ENCODE measurements at places on chromosomes 13 and 19. TPM values are rescaled to one million over a fixed set of nuclear protein-coding genes. Genes with fewer than 3 reads are reported as not detected.

APC2 gene
- total RNA-seq, result 2.1 TPM

POSTN gene
- not detected for total RNA-seq

ZNF320 gene
- not detected for total RNA-seq

JUNB gene
- 166 TPM for total RNA-seq

C13orf42 gene
- total RNA-seq, result not detected

ZNF8 gene
- total RNA-seq, result 0.94 TPM

CEACAM20 gene
- total RNA-seq, result not detected

ZNF433 gene
- not detected for total RNA-seq

ALOX5AP gene
- total RNA-seq, result 7.1 TPM

CGB3 gene
- 0.38 TPM for total RNA-seq

ZNF132 gene
- 0.06 TPM for total RNA-seq

LDLR gene
- total RNA-seq, result 36.1 TPM

ACP7 gene
- 0.06 TPM for total RNA-seq

Data from A549 treated with GW870086 at 1 μM for 4 hours (cell line).